ENCODE measurements at places on chromosomes 5 and 9. TPM values are rescaled to one million over a fixed set of nuclear protein-coding genes. Genes with fewer than 3 reads are reported as not detected.

Gene IFNA2
- not detected for total RNA-seq

- DNase-seq: no peak
Measured at GRCh38 chr9:89690334-89690912, 85.6 kb downstream of the GADD45G start.

- DNase-seq: no peak
Measured at GRCh38 chr9:132538071-132538470, 44.3 kb upstream of the BARHL1 start.

DNA sequence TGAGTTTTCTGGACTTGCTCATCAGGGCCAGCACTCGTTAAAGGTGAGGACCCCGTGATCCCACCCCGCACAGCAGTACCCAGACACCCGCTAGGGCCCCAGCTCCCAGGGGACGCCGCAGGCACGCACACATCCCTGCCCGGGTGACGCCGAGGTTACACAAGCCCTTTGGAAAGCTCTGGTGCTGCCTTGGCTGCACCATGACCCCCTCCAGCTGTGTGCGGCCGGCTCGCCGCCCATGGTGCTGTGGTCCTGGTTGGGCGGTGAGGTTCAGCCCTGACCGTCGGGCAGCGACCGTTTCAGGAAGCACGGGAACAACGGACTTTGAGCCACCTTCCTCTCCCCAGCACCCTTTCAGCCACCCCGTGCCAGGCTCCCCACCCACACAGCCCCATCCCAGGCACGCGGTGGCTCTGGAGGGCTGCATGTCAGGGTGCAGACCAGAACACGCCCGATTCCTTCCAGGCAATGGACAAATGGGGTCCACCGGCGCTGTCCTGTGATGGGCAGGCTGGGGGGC lies 7.5 kb upstream of the SLC12A7 start:
- DNase-seq: peak; percentile 59

Gene POLE3
- total RNA-seq: 47.4 TPM

GRCh38 chr5:155696362-155696761 lies 630.6 kb upstream of the SGCD start:
- no peak for DNase-seq

DNA sequence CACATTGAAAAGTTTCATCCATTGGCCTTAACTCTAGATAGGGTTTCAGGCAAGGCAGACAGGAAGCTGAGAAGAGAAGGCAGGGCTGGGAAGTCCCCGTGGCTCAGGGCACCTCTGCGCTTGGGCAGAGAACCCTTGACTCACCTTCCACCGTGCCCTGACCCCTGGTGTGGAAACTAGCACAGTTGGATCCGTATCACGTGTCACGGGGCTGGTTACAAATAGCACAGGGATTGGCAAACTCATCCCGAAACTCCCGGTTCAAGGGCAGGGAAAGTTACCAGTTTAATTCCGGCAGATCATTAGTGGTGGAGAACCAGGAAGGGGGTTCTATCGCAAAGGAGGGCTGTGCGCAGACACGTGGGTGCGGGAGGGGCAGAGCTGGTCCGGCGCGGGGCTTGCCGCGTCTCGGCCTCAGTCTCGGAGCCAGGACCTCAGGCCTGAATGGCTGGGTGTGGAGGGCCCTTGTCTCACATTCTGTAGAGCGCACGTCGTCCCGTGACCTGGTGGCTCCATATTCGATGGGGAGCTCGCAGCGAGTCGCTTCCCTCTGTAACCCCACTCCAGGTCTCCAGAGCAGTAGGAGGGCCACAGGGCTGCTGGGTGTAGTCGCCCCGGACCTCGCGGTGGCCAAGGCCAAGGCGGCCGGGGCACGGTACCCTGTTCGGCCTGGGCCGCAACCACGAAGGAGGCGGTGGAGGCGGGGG lies 771 bp upstream of the TMEM171 start:
- DNase-seq: peak; percentile 73
